ENCODE measurements at places on chromosomes 13 and 19.

- no peak for DNase-seq
Observed at GRCh38 chr19:13076787-13077186, 25.9 kb downstream of the LYL1 start.

DNA sequence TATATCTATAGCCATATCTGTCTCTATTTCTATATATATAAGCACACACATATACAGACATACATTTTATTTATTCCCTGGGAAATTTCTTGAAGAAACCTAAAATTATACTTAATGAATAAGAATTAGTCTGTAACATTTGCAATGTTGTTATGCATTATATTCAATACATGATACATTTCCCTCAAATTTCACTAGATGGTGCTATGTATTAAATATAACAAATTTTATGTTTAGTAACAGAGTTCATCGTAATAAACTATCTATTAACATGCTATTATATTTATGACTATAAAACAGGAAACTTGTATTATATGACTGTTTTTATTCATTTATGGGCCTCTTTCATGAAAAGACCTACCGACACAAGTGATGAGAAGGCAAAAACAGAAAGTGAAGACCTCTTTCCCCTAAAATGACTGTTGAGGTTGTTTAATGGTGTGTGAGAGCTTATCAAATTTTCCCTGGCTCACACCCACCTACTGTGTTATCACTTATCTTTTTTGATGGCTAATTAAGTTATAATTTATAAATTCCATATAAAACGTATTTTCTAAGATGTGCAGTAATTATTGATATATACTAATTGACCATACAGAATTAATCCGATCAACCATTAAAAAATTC is 881.9 kb downstream of the SLITRK6 start:
- no peak for DNase-seq

DNA sequence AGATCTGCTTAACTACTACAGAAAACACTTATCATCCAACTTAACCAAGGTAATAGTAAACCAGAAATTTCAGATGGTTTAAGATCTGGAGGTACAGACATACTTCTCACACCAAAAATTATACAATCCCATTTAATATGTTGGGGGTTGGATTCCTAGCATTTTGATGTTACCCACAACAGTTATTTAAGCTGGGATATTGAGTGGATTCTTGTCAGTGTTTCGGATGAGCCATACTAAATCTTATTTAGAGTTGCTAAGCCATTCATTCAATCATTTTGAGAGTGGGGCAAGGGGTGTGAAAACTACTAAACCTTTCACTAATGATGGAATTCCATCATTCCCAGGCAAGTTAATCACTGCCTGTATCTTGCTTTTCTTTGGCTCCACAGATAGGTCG is 40.6 kb downstream of the KATNAL1 start:
- no peak for DNase-seq

DNA sequence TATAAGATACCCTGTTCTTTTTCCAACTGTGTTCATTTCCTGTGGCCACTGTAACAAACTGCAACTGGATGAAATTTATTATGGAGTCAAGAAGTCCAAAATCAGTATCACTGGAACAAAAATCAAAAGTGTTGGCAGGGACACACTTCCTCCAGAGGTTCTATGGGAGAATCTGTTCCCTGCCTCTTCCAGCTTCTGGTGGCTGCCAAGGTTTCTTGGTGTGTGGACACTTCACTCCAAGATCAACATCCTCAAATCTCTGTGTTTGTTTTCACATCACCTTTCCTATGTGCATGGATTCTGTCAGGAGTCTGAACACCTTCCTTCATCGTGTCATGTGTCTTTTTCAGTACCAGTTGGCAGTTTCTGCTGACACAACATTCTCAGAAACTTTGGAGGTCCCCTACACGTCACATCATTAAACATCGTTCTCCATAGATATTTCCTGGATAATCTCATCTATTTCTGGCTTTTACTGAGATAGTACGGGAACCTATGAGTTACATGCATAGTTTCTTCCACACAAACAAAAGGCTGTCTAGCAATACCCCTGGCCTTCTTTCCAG is 15.2 kb upstream of the EFNB2 start:
- no peak for DNase-seq

GRCh38 chr19:35936738-35937268 is 629 bp downstream of the LRFN3 start:
- DNase-seq = no peak

- no peak for DNase-seq
Observed at GRCh38 chr13:98508685-98509084, 68.2 kb downstream of the STK24 start.

DNA sequence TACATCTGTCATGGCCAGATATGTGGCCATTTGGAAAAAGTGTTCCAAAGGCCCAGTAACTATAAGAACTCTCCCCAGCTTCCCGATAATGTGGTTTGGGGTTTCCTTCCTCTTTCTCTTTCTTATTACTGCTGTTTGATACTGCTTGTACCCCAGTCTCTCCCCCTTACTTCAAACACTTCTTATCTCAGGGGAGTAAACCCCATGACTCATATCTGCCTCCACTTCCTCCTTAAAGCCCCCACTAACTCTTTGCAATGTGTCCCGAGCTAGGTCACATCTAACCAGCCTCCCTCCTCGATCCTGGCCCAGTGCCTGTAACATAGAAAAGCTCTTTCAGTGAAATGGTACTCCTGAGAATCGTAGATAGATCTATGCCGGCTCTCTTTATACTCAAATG is 82.4 kb upstream of the STARD13 start:
- DNase-seq = no peak

- no peak for DNase-seq
Observed at GRCh38 chr19:3591876-3592613, 6.8 kb downstream of the GIPC3 start.

DNA sequence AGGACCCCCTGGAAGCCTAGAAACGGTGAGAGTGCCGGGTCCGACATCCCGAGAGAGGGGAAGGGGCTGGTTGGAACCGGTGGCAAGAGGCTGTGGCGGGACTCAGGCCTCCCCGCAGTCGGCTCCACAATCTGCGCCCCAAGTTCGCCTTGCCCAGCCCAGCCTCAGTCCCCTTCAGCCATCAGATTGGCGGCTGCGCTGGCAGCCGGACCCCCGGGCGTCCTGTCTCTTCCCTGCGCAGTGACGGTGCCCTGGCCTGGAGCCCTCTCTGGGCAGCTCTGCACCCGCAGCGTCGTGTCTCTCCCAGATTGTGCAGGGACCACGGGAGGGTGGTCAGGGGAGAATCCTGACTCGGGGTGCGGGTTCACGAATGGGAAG is 315 bp downstream of the ZNF492 start:
- no peak for DNase-seq

GRCh38 chr13:44619651-44620050 is 43.5 kb upstream of the TSC22D1 start:
- DNase-seq = no peak

GRCh38 chr19:21466627-21467026 is 38.8 kb upstream of the ZNF429 start:
- DNase-seq = no peak

DNA sequence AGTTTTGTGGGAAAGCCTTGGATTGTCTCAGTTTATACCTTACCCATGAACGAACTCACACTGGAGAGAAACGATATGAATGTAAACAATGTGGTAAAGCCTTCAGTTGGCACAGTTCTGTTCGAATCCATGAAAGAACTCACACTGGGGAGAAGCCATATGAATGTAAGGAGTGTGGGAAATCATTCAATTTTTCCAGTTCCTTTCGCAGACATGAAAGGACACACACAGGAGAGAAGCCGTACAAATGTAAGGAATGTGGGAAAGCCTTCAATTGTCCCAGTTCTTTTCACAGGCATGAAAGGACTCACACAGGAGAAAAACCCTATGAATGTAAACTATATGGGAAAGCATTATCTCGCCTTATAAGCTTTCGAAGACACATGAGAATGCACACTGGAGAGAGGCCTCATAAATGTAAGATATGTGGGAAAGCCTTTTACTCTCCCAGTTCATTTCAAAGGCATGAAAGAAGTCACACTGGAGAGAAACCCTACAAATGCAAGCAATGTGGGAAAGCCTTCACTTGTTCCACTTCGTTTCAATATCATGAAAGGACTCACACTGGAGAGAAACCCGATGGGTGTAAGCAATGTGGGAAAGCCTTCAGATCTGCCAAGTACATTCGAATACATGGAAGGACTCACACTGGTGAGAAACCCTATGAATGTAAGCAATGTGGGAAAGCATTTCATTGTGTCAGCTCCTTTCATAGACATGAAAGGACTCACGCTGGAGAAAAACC is 7.5 kb upstream of the ZNF440 start:
- DNase-seq = no peak

GRCh38 chr13:58369936-58370335 is 738.4 kb downstream of the PCDH17 start:
- DNase-seq = no peak

DNA sequence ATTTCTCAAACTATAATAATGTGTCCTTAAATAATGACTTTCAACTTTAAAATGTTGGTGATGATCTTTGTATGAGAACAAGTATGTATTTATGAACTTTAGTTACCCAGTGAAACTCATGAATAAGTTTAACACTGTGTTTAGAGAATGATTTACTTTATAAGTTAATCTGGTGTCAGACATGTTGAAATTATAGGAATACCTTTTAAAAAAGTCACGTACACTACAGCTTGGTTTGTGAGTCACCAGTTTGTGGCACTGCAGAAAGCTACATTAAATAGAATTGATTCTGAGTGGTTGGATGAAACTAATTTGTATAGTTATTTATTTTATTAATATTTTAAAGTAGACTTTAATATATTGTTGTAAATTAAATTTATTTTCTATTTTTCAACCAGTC is 1366.2 kb upstream of the PCDH20 start:
- DNase-seq = no peak

DNA sequence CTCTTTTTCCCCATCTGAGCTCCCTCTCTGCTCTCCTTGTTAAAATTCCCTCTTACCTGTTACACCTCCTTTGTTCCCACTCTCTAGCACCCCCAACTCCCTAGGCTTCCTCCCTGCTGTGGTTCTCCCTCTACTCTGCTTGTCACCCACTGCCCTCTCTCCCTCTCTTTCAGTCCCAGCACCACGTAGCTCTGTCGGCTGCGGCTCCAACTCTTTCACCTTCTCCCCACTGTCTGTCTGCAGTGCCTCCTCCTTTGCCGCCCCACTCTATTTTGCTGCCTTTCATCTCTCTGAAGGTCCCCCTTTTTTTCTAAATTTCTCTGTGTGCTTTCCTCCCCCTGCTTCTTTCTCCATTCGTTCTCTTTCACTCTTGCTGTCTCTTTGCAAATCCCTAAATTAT is 1.1 kb downstream of the ZNF836 start:
- DNase-seq = no peak

GRCh38 chr13:40671956-40672764 is 5.7 kb upstream of the FOXO1 start:
- peak; percentile 22 for DNase-seq

GRCh38 chr19:17720440-17720839 is 1.2 kb downstream of the MAP1S start:
- DNase-seq = no peak

DNA sequence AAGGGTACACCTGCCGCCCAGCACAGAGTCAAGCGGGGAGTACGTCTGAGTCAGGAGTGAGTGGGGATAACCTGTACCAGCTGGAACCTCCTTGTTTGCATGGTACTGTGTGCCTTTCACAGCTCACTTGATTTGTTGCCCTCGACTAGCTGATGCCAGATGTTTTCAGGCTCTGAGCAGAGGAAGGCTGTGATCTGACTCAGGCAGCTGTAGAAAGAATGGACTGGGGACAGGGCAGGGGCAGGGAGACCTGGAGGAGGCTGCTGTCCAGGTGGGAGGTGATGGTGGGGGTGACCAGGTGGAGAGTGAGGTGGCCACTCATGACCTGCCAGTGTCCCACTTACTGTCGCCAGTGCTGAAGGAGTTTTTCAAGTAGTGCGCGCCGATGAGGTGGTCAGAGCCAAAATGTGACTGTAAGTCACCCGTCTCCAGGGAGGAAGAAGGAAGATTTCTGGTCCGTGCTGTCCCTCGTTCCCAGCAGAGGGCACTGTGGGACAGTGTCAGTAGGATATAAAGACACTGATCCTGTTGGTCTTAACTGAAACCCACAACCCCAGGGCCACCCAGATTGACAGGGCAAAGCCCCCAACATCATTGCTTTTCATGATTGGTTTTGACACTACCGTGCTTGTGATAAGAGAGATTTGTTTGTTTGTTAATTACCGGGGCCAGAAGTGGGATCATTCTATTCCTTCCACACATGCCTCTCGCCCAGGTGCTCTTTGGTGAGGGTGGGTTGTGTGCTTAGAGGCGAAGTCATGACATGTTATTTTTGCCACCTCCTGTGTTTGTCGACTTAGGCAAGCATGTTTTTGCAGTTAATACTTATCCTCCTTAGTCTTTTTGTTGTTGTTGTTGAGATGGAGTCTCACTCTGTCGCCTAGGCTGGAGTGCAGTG is 128.4 kb downstream of the DPF1 start:
- DNase-seq = peak; percentile 36

DNA sequence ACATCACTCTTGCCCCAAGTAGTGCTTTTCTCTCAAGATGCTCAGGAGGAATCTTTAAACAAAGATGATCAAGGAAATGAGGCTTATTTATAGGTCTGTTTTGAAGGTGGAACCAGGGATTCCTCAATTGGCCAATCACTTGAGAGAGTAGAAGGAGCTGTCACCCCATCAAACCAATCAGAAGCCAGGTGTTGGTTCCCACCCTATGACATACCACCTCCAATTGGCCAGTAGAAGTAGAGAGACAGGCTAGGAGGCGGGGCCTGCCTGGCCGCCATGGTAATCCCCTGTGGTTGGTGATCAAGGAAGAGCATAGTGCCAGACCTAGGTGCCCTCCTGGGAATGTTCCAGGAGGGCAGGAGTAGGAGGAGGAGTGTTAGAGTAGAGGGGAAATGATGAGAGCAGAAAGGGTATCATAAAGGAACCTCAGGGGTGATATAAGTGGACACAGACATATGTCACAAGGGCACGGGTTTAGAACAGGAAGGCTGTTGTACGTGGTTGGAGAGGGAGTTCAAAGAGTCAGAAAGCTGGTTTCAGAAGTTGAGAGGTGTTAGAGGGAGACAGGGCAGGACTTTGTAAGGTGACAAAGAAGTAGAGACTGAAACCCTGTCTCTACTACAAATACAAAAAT is 10.5 kb downstream of the PMIS2 start:
- DNase-seq = no peak
